ENCODE measurements at places on chromosomes 5 and 9. TPM values are rescaled to one million over a fixed set of nuclear protein-coding genes. Genes with fewer than 3 reads are reported as not detected.

Gene NEURL1B
- 0.11 TPM for total RNA-seq

Gene NUTM2F
- total RNA-seq, result not detected

Gene CKS2
- 39.2 TPM for total RNA-seq

Gene IL31RA
- 0.11 TPM for total RNA-seq

Gene CARTPT
- not detected for total RNA-seq

Gene SYNPO
- total RNA-seq, result 7.7 TPM

Gene TAF11L9
- not detected for total RNA-seq

Gene PCDHA1
- total RNA-seq, result under 0.01 TPM

Gene F2RL1
- total RNA-seq, result 14.8 TPM

Gene NR6A1
- 1.3 TPM for total RNA-seq

Gene TTC16
- total RNA-seq, result not detected

Data from dermis lymphatic vessel endothelial cell (primary cell).